Right lobe of liver (tissue), 6 donors: ENCODE measurements at places on chromosomes 1 and 21.

GRCh38 chr1:24931468-24932231 lies 1.6 kb upstream of the RUNX3 start:
- peak overlapping the region; percentile 32 for H3K4me3 ChIP-seq
- DNase-seq, result no peak
- H3K36me3 ChIP-seq, result no peaks in the 10 kb centered on the region
- H3K4me1 ChIP-seq, result peaks cover 11% of the 10 kb centered on the region
- no peak overlapping the region for H3K27ac ChIP-seq
- H3K27me3 ChIP-seq, result peaks cover 55% of the 10 kb centered on the region

GRCh38 chr1:40951943-40952743 lies 27.4 kb upstream of the CTPS1 start:
- no peaks in the 10 kb centered on the region for H3K36me3 ChIP-seq
- H3K27me3 ChIP-seq, result no peaks in the 10 kb centered on the region

- peak; percentile 62 for DNase-seq
- H3K27ac ChIP-seq, result no peak overlapping the region
- H3K4me3 ChIP-seq, result no peak overlapping the region
These were observed 87.2 kb downstream of the MRPL37 start for GRCh38 chr1:54287176-54287650.

DNA sequence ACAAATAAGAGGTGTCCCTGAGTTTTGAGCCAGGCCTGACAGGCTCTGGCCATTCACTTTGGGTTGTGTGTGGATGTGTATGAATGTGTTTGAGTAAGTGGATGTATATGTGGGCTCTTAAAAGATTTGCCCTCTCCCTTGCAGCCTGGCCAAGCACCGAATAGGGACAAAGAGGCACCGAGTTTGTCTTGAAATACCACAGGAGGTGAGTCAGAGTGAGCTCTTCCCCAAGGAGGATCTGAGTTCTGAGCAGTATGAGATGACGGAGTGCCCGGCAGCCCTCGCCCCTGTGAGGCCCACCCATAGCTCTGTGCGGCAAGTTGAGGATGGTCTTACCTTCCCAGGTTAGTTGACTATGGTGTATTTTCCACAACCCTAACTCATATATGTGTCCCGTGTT lies 19.0 kb downstream of the KDM4A start:
- H3K27ac ChIP-seq, result no peak overlapping the region
- H3K4me3 ChIP-seq, result no peak overlapping the region
- H3K27me3 ChIP-seq, result no peaks in the 10 kb centered on the region
- DNase-seq, result no peak

DNA sequence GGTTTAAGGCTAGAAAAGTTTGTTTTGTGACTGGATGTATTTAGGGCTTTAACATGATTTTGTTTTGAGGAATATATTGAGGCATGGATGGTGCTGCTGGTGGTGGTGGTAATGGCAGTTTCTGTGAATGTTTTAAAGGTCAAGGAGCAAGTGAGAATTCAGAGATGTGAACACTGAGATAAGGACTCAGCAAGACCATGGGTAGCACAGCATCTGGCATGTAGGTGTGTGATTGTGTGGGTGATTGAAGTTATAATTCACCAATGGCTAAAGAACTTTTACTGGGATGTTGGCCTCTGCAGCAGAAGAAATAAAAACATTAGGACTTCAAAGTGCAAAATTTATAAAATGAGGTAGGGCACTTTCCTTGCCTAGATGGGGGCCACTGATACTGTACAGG lies 65.9 kb downstream of the MACF1 start:
- H3K4me3 ChIP-seq, result no peak overlapping the region
- H3K36me3 ChIP-seq, result no peaks in the 10 kb centered on the region
- DNase-seq, result no peak
- no peak overlapping the region for H3K27ac ChIP-seq

GRCh38 chr1:44401256-44402228 lies 3.5 kb upstream of the RNF220 start:
- no peaks in the 10 kb centered on the region for H3K36me3 ChIP-seq
- H3K27me3 ChIP-seq, result peaks cover 7% of the 10 kb centered on the region
- H3K4me3 ChIP-seq, result no peak overlapping the region
- no peak overlapping the region for H3K27ac ChIP-seq
- DNase-seq, result no peak

- H3K27me3 ChIP-seq, result no peaks in the 10 kb centered on the region
- no peaks in the 10 kb centered on the region for H3K36me3 ChIP-seq
- H3K4me3 ChIP-seq, result no peak overlapping the region
- no peaks in the 10 kb centered on the region for H3K4me1 ChIP-seq
These were observed 189.9 kb upstream of the AJAP1 start for GRCh38 chr1:4464478-4464877.

GRCh38 chr1:36664571-36665287 lies 182.0 kb upstream of the CSF3R start:
- no peaks in the 10 kb centered on the region for H3K36me3 ChIP-seq
- no peak overlapping the region for H3K4me3 ChIP-seq
- H3K27me3 ChIP-seq, result no peaks in the 10 kb centered on the region
- H3K4me1 ChIP-seq, result no peaks in the 10 kb centered on the region
- DNase-seq, result no peak
- no peak overlapping the region for H3K27ac ChIP-seq

GRCh38 chr1:112637254-112638109 lies 17.9 kb downstream of the CAPZA1 start:
- no peak overlapping the region for H3K4me3 ChIP-seq
- no peaks in the 10 kb centered on the region for H3K27me3 ChIP-seq
- no peak overlapping the region for H3K27ac ChIP-seq

- no peaks in the 10 kb centered on the region for H3K27me3 ChIP-seq
- no peaks in the 10 kb centered on the region for H3K4me1 ChIP-seq
- DNase-seq, result no peak
- no peak overlapping the region for H3K27ac ChIP-seq
- no peak overlapping the region for H3K4me3 ChIP-seq
These were observed 1.2 kb upstream of the CSMD2 start for GRCh38 chr1:34166191-34166624.

DNA sequence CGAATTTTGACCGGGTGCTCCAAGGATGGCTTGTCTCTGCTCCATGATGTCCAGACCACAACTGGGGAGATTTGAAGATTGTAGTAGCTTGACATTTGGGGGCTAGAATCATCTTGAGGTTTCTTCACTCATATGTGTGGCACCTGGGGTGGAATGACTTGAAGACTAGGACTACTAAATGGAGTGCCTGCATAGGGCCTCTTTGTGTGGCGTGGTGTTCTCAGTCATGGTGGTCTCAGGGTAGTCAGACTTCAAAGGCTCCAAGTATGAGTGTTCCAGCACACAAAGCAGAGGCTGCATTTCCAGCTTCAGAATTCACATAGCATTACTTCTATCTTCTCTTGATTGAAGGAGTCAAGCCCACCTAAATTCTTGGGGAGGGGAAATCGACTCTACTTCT lies 16.8 kb downstream of the ATF6 start:
- H3K4me1 ChIP-seq, result no peaks in the 10 kb centered on the region
- DNase-seq, result no peak
- no peak overlapping the region for H3K27ac ChIP-seq
- H3K4me3 ChIP-seq, result no peak overlapping the region
- H3K36me3 ChIP-seq, result peaks cover 47% of the 10 kb centered on the region
- H3K27me3 ChIP-seq, result no peaks in the 10 kb centered on the region

DNA sequence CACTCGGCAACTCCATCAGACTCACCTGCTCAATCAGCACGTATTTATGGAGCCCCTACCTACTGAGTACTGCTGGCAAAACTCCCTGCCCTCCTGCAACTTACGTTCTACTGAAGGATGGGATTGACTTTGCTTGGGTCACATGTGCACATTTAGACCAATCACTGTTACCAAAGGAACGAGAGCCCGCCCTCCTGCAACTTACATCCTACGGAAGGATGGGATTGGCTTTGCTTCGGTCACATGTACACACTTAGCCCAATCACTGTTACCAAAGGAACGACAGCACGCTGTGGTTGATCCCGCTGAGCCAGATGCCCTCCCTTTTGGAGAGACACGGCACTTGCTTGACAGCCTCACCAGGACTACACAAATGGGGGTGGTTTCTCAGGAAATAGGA lies 46.0 kb downstream of the UBIAD1 start:
- no peak for DNase-seq
- H3K4me3 ChIP-seq, result no peak overlapping the region
- H3K36me3 ChIP-seq, result no peaks in the 10 kb centered on the region
- H3K4me1 ChIP-seq, result no peaks in the 10 kb centered on the region
- H3K27ac ChIP-seq, result no peak overlapping the region

DNA sequence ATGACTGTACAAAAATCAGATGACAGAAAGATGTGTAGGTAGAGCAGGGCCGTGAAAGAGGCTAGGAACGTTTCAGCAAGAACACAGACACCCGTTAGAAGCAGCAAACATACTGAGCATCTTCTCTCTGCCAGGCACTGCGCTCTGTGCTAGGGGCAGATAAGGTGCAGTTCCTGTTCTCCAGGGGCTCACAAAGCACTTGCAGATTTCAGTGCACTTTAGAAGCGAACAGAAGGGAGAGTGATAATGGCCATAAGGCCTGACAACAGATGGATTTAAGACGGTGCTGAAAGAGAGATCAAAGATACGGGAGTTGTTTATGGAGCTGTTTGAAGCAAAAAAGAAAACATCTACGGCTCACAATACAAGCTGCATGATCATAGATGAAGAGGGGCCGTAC lies 200.3 kb upstream of the FOXD3 start:
- H3K4me3 ChIP-seq, result no peak overlapping the region
- H3K4me1 ChIP-seq, result no peaks in the 10 kb centered on the region
- no peak for DNase-seq
- no peak overlapping the region for H3K27ac ChIP-seq
- H3K36me3 ChIP-seq, result no peaks in the 10 kb centered on the region
- H3K27me3 ChIP-seq, result no peaks in the 10 kb centered on the region

DNA sequence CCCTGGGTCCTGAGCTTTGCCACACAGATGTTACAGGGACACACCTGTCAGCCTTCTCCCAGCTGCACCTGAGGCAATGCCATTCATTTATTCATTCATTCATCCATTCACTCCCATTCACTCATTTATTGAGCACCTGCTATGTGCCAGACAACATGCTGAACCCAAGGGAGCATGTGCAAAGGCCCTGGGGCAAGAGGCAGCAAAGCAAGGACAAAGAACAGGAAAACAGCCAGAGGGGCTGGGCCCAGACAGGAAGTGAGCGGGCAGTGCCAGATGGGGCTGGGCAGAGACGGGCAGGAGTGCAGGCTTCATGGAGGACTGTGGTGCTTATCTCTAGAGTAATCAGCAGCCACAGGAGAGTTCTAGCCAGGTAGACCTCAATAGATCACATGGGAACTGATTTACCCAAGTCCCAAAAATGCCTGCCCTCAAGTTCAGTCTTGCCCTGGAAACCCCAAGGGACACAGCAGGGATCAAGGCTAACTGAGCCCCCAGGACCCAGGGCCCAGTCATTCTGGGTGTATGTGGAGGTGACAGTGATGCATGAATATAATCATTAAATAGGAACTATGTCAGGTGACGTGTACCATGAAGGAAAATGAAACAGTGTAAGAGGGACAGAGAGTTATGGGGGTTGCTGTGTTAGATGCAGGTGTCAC lies 530.3 kb downstream of the MATN1 start:
- H3K27ac ChIP-seq, result no peak overlapping the region
- H3K4me3 ChIP-seq, result no peak overlapping the region
- no peaks in the 10 kb centered on the region for H3K36me3 ChIP-seq
- H3K4me1 ChIP-seq, result no peaks in the 10 kb centered on the region
- DNase-seq, result no peak
- no peaks in the 10 kb centered on the region for H3K27me3 ChIP-seq

DNA sequence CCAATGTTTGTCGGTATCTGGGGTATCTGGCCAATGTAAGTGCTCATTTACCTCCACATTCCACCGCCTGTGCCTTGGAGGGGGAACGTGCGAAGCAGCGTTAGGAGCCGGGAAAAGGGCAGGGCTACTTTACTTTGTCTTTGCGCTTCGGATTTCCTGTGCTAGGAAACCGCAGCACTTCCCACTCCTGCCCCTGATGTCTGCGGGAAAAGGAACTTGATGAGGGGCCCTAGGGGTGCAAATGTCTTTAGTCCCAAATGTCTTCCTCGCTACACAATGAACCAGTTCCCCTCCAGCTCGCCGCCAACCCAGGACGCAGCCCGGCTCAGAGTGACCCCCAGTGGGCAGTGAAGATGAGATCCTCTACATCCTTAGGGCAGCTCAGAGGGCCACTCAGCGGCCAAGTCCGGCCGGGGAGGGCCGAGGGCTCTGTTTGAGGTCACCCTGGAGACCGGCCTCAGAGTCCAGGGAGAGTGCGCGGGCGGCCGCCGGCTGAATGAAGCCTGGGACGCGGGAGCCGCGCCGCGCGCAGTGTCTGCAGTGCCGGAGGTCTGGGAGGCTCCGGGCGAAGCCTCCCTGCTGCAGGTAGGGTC lies at the start of gene DYNLT5:
Gene DYNLT5 (plus strand): TSS at position 460 of the 593 bp plus-strand sequence. CDS start 2,200 bp downstream, outside the sequence.
- no peak within 1 kb of the TSS for H3K27ac ChIP-seq
- DNase-seq, result peak; percentile 53
- no peaks in the 10 kb centered on the region for H3K27me3 ChIP-seq
- H3K4me1 ChIP-seq, result peaks cover 11% of the 10 kb centered on the region
- peak within 1 kb of the TSS; percentile 55 for H3K4me3 ChIP-seq

DNA sequence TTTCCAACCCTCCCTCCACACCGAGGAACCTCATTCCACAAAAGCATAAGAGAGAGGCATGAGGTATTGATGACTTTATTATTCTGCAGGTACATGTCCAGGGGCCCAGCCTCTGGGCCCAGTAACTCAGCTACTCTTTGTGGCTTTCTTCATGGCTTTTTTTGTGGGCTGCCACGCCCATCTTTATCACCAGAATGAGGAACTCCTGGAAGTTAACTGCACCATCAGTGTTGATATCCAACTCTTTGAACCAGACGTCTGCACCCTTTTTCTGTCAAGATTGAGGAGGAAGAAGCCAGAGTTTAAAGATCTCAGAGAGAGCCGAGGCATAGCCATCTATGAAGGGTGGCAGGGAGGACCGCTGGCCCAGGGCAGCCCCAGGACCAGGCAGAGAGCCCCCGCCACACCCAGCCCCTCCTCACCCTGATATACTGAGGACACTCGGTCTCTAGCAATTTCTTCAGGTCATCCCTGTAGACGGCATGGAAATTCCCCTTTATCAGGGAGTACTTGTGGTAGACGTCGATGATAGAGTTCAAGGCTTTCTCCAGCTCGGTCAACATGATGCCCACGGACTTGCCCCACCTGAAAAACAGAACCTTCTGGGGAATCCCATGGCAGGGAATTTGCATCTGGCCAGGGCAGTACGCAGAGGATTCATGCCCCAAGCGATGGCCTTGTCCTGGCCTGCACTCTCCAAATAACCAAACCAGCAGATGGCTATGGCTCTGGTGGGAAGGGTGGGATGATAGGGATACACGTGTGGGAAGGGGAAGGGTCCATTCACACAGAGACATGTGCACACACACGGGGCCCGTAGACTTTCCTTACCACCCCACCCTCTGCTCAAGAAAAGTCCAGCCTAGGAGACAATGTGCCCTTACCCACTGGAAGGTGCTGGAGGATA lies 647 bp downstream of the S100A8 start:
- no peak overlapping the region for H3K27ac ChIP-seq
- H3K4me1 ChIP-seq, result no peaks in the 10 kb centered on the region
- no peak overlapping the region for H3K4me3 ChIP-seq
- no peak for DNase-seq
- H3K27me3 ChIP-seq, result no peaks in the 10 kb centered on the region

DNA sequence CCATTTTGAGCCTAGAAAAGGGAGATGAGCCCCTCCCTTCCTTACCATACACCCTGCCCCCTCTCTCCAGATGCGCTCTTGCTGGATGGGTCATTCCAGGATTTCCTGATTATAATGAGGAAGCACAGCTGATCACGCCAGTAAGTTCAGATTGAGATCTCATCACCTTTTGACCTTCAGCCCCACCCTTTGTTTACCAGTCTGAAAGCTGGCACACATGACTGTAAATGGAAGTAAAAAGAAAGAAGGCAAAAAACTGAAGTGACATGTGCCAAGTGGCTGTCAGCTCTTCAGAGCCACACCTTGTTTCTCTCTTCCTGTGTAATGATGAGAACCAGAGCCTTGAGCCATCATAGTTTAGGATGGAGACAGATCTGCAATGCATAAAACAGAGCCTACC lies 27.9 kb downstream of the S1PR1 start:
- no peak overlapping the region for H3K27ac ChIP-seq
- H3K27me3 ChIP-seq, result no peaks in the 10 kb centered on the region
- no peak overlapping the region for H3K4me3 ChIP-seq
- H3K36me3 ChIP-seq, result no peaks in the 10 kb centered on the region
- H3K4me1 ChIP-seq, result no peaks in the 10 kb centered on the region
- no peak for DNase-seq
